Activated CD8-positive, alpha-beta T cell treated with anti-CD3 and anti-CD28 coated beads for 36 hours (primary cell): ENCODE measurements at places on chromosomes 7 and 10.
A peak's percentile ranks its signal among the peaks of the same experiment; 100 is the strongest.

- no peak for DNase-seq
Observed at GRCh38 chr10:32161586-32161985, 105.4 kb upstream of the KIF5B start.

- DNase-seq = no peak
Observed at GRCh38 chr10:14532473-14533251, 201.9 kb upstream of the FRMD4A start.

DNA sequence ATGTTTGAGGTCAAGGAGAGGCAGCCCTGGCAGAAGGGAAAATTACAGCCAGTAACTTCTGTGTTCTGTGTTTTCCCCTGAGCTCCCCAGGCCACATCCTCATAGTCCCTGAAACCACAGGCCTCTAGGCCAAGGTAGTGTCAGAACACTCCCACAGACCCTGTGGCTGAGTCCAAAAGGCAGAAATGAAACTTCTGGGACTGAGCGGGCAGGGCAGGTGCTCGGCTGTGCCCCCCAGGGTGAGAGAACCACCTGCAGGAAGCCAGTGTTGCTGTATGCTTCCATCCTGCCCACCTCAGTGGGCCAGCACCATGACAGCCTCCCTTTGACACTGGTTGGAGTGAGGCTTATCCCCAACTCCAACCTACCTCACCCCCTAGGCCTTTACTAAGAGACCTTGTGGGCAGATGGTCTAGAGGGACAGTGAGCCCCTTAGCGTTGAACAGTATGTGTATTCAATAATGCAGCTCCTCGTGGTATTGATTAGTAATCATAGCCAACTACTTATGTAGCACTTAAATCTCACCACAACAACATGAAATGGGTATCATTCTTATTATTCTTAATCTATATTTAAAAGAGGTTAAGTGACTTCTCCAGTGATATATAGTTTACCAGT lies 30.3 kb downstream of the PIK3CG start:
- DNase-seq = peak; percentile 41

- no peak for DNase-seq
Observed at GRCh38 chr7:27247000-27247399, 4.4 kb downstream of the EVX1 start.

- no peak for DNase-seq
Observed at GRCh38 chr10:75662715-75663114, 231.3 kb downstream of the LRMDA start.

- no peak for DNase-seq
Observed at GRCh38 chr7:36811807-36812206, 87.5 kb upstream of the AOAH start.
